HFFc6 (cell line): ENCODE measurements at places on chromosomes 12 and 14.

GRCh38 chr12:68264857-68265256 is 11.5 kb upstream of the IL22 start:
- peaks cover 29% of the 10 kb centered on the region for H3K4me1 ChIP-seq
- H3K4me3 ChIP-seq = no peak overlapping the region
- H3K27me3 ChIP-seq = peaks cover 18% of the 10 kb centered on the region
- H3K36me3 ChIP-seq = no peaks in the 10 kb centered on the region

DNA sequence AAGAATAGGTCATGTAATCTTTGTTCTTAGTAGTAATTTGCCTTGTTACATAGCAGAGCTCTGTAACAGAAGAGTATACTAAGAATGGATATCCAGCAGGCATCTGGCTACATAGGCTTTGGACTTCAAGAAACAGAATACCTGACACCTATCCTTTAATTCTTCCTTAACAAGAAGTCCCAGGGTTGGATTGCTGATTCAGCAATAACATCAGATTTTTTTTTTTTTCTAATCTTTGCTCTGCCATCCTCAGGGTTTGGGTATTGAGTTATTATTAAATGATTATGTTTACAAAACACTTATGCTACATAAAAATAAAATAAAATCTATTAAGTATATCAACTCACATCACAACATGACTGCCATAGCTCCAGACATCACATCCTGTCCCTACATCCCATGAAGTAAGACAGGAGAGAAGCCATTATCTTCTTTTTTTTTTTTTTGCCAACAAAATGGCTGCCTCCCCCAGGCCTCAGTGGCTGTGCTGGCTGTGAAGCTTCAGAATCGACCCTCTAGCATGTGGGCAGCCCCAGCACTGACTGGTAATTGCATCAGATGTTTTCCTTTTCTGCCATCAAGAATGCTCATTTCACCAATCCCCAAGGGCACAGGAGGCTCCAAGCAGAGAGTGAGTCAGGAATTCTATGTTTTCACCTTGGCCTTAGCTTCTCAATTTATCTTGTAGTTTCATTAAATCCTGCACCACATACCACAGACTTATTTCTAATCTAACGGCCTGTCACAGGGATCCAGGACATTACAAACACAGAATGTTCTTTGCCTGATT is 186.2 kb downstream of the DICER1 start:
- H3K4me1 ChIP-seq = no peaks in the 10 kb centered on the region
- no peak overlapping the region for H3K27ac ChIP-seq
- H3K4me3 ChIP-seq = no peak overlapping the region
- no peak for DNase-seq

GRCh38 chr12:104721039-104721405 is 237.1 kb downstream of the SLC41A2 start:
- peak overlapping the region; percentile 27; the same call in 1 of the 2 replicates for H3K27ac ChIP-seq
- DNase-seq = no peak
- H3K27me3 ChIP-seq = peaks cover 9% of the 10 kb centered on the region; the same call in 1 of the 2 replicates
- H3K4me1 ChIP-seq = peaks cover 24% of the 10 kb centered on the region
- peak overlapping the region; percentile 81 for H3K4me3 ChIP-seq
- no peaks in the 10 kb centered on the region for H3K36me3 ChIP-seq

- DNase-seq = no peak
These were observed 12.3 kb upstream of the GPRC5D start for GRCh38 chr12:12964255-12964654.

GRCh38 chr14:29521526-29522137 is 406.0 kb downstream of the PRKD1 start:
- no peaks in the 10 kb centered on the region for H3K4me1 ChIP-seq
- peaks cover 6% of the 10 kb centered on the region for H3K36me3 ChIP-seq
- no peak overlapping the region for H3K27ac ChIP-seq
- no peak overlapping the region for H3K4me3 ChIP-seq

- DNase-seq = peak; percentile 97
These were observed 58.1 kb upstream of the PCED1B start for GRCh38 chr12:47021298-47021697.

GRCh38 chr14:25400607-25401206 is 350.8 kb upstream of the STXBP6 start:
- H3K27ac ChIP-seq = no peak overlapping the region
- peak; percentile 31 for DNase-seq
- H3K4me1 ChIP-seq = no peaks in the 10 kb centered on the region
- no peaks in the 10 kb centered on the region for H3K36me3 ChIP-seq
- H3K4me3 ChIP-seq = no peak overlapping the region

DNA sequence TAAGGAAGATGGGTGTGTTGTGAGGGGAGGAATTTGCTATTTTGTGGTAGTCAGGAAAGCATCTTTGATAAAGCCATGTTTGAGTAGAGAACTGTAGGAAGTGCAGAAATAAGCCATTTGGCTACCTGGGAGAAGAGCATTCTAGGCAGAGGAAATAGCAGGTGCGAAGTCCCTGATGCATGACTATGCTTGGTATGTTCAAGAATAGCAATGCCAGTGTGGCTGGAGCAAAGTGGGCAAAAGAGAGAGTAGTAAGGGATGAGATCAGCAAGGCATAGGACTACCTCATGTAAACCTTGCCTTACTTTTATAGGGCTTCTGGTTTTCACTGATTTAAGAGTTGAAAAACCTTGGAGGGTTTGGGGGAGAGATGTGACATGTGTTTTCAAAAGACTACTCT is 365.5 kb upstream of the GARIN6 start:
- no peak overlapping the region for H3K27ac ChIP-seq
- no peak overlapping the region for H3K4me3 ChIP-seq
- no peaks in the 10 kb centered on the region for H3K27me3 ChIP-seq
- no peak for DNase-seq
- peaks cover 4% of the 10 kb centered on the region; the same call in 1 of the 2 replicates for H3K36me3 ChIP-seq
- no peaks in the 10 kb centered on the region for H3K4me1 ChIP-seq

GRCh38 chr14:89382901-89383845 is 33.9 kb downstream of the FOXN3 start:
- no peaks in the 10 kb centered on the region; the same call in 1 of the 2 replicates for H3K27me3 ChIP-seq
- DNase-seq = no peak
- peaks cover 8% of the 10 kb centered on the region; the same call in 1 of the 2 replicates for H3K36me3 ChIP-seq
- H3K27ac ChIP-seq = no peak overlapping the region; the same call in 1 of the 2 replicates

- no peaks in the 10 kb centered on the region; the same call in none of the 2 replicates for H3K27me3 ChIP-seq
- no peak overlapping the region for H3K27ac ChIP-seq
- peaks cover 6% of the 10 kb centered on the region for H3K36me3 ChIP-seq
- H3K4me1 ChIP-seq = peaks cover 22% of the 10 kb centered on the region
- no peak overlapping the region for H3K4me3 ChIP-seq
These were observed 300.1 kb downstream of the AKAP6 start for GRCh38 chr14:32629236-32629635.
